ENCODE measurements at places on chromosomes 2 and 18. TPM values are rescaled to one million over a fixed set of nuclear protein-coding genes. Genes with fewer than 3 reads are reported as not detected.

GRCh38 chr18:2692508-2692907 lies 37.0 kb downstream of the SMCHD1 start:
- no peak for DNase-seq

- no peak for DNase-seq
Measured at GRCh38 chr2:225614915-225615314, 215.4 kb downstream of the NYAP2 start.

DNA sequence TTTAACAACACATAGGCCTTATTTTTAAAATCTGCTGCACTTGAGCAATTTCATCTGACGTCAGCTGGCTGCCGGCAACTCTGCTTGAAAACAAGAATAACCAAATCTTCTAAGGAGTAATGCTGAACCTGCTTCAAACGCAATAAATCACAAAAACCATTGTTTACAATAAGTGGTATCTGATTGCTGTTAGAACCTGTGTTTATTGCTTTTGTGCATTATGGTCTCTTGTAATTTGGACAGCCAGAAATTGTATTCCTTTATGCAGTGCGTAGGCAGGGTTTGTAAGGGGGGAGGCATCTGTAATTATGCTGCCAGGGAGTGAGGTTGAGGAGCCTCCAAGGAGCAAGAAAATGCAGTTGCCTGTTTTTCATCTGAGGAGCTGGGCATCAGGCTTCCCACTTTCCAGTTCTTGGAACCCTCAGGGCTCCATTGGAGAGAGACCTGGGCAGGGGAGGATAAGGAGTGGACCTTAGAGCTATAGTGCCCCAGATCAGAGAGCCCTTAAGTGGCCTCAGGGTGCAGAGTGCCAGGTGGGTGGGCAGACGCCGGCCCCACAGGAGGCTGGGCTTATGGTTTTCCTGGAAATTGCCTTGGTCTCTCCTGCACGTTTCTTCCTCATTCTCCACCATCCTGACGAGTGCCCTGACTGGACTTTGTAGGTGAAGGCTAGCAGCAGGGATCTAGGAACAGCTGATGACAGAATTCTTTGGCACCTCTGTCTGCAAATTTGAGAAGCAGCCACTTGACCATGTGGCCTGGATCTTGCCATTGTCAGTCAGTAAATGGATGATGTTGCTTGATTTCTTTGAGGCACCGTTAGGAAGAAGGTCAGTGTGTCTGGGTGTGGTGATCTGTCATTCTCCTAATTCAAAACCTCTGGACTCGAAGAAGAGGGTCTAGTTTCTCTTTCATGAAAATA lies 129.2 kb downstream of the KLHL29 start:
- DNase-seq: peak; percentile 32

DNA sequence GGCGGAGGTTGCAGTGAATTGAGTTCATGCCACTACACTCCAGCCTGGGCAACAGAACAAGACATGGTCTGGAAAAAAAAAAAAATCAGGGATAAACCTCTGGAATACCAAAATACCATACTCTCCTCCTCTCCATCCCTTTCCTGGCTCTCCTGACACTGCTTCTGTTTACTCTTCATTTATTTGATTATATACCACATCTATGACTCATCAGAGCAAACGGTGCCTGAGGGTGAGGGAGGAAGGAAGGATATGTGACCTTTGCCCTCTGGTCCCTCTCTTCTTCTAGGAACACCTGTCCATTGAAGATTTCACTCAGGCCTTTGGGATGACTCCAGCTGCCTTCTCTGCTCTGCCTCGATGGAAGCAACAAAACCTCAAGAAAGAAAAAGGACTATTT lies 30.0 kb downstream of the VIL1 start:
- DNase-seq: no peak

The HSPE1 gene
- 61.2 TPM for total RNA-seq

The ATP5F1A gene
- total RNA-seq: 189 TPM

The LIMS2 gene
- 189 TPM for total RNA-seq

- DNase-seq: no peak
Measured at GRCh38 chr2:191412353-191412752, 167.1 kb downstream of the MYO1B start.
